ENCODE measurements at places on chromosomes 2 and 18. TPM values are rescaled to one million over a fixed set of nuclear protein-coding genes. Genes with fewer than 3 reads are reported as not detected.

GRCh38 chr2:233817995-233818638, 36.2 kb downstream of the HJURP start:
- DNase-seq, result no peak

- DNase-seq, result no peak
These were observed 420.9 kb upstream of the KCNH7 start for GRCh38 chr2:163259489-163259888.

DNA sequence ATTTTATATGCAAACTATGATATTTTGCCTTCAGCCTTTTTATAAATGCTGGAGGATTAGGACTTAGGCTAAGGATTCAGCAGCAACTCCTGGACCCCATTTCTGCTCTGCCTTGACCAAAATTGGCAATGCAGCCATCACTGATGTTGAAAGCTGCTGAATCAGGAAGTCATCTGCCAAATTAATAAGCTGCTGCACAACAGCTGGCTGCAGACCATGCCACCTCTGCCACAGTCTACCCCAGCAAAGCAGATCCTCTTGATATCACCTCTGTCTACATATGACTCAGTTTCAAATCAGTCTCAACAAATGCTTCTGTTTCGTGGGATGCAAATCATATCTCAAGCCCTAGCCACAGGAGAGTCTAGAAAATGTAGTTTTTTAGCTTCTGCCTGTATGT, 7.1 kb upstream of the SOS1 start:
- DNase-seq, result no peak

DNA sequence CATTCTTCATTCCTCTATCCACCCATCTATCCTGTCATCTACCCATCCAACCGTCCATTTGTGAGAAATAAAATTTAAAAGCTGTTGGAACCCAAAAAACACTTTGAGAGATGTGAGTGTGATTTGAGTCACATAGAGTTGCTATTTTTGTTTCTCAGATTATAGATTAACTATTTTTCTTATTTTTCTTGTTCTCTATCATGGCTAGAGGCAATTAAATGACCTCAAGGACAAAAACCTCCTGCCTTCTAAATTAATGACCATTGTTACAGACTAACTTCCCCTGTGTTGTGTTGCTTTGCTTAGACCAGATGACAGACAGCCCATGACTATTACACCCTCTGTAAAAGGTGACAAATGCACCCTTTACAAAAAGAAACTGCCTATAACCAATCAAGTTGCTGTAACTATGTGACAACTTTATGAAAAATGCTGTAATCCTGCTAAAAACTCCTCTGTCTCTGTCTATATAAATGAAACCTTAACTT, 207.9 kb upstream of the CXCR4 start:
- DNase-seq, result no peak

- no peak for DNase-seq
These were observed 4.7 kb upstream of the KRCC1 start for GRCh38 chr2:88059979-88060906.

DNA sequence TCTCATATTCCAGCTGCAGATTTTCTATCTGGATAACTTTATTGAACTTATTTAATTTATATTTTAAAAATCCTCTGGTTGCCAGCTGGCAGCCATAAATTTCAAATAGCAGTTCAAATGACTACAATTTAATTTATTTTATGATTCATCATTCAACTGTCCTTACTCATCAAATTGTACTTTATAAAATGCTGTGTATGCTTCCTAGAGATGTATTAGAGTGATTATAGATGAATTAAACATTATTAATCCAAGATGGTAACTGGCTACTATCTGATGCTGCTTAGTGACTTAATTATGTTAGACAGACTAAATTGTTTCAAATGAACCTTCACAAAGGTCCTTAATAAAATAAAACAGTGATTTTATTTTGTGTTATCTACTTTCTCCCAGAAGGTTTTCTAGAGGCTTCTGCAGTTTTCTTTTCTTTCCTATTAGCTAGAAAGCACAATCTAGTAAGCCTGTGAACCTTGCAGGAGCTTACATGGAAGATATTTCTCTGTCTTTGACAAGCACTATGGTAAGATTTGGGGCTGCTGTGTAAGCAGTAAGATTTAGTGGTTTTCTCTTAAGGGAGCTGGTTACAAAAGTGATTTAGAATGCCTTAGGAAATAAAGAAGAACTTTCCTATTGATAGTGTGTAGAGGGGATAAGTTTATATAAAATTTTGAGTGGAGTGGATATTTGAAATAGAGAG, 322.3 kb downstream of the FSIP2 start:
- DNase-seq, result no peak

- DNase-seq, result no peak
These were observed 254.1 kb downstream of the TRIB2 start for GRCh38 chr2:12970861-12971260.

GRCh38 chr2:15092691-15093090, 460.2 kb downstream of the LRATD1 start:
- DNase-seq, result no peak

DNA sequence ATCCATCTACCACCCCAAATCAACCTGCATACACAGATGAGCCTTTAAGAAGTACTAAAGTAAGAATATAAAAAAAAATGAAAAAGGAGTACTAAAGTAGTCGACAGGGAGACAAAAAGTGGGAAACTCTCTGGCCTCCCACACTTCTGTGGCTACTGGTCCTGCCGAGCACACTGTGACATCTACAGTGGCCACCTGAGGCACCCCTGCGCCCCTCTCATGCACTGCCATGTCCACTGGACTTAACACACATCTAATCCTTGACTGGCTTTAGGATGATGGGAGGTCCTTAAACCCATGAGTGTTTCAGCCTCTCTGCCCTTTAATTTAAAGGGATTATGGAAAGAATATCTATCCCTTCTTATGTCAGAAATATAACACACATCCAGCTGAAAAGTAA, 71.2 kb downstream of the MREG start:
- DNase-seq, result no peak

GRCh38 chr2:187264612-187265011, 183.4 kb downstream of the CALCRL start:
- no peak for DNase-seq

- DNase-seq, result no peak
These were observed 186.6 kb downstream of the MTX2 start for GRCh38 chr2:176455816-176456291.

- no peak for DNase-seq
These were observed 183.3 kb upstream of the HDAC4 start for GRCh38 chr2:239583879-239584859.

DNA sequence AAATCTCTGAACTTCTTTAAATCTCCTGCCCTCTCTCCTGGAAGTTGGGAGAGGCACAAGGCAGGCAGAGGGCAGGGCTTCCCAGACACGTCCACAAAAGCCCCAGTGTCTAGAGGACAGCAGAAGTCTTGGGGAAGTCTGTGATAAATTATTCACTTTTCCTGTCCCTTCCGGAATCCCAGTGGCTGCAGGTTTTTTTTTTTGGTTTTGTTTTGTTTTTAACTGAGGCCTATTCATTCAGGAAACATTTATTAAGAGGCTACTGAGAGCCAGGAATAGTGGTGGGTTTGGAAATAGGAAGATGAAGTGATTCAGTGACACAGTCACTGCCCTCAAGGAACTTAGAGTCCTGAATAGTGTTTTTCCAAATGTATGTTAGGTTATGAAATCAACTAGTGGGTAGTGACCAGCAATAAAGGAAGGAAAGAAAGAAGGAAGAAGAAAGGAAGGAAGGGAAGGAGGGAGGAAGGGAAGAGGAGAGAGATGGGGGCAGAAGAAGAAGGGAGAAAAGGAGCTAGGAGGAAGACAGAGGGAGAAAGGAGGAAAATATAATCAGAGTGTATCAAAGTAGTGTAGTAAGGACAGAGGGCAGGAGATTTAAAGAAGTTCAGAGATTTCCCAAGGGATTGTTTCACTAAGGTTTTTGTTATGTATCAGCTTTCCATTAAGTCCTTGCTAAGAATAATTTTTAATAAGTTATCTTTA, 98.9 kb upstream of the ZFP36L2 start:
- no peak for DNase-seq

DNA sequence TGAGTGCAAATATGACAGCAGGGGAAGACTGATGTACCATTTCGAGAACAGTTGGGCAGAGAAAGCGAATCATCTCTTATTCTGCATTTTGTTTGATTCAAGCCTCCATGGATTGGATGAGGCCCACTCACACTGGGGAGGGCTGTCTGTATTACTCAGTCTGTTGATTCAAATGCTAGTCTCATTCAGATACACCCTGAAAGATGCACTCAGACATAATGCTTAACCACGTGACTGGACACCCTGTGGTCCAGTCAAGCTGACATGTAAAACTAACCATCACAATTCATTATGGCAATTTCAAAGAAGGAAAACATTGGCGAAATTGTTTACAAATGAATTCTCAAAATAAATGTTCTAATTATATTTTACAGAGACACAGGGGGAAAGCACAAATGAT, 1210.2 kb downstream of the DPP10 start:
- DNase-seq, result no peak

GRCh38 chr2:20135631-20136050, 84.2 kb upstream of the LAPTM4A start:
- no peak for DNase-seq

GRCh38 chr2:195535911-195536522, 121.0 kb upstream of the SLC39A10 start:
- no peak for DNase-seq

DNA sequence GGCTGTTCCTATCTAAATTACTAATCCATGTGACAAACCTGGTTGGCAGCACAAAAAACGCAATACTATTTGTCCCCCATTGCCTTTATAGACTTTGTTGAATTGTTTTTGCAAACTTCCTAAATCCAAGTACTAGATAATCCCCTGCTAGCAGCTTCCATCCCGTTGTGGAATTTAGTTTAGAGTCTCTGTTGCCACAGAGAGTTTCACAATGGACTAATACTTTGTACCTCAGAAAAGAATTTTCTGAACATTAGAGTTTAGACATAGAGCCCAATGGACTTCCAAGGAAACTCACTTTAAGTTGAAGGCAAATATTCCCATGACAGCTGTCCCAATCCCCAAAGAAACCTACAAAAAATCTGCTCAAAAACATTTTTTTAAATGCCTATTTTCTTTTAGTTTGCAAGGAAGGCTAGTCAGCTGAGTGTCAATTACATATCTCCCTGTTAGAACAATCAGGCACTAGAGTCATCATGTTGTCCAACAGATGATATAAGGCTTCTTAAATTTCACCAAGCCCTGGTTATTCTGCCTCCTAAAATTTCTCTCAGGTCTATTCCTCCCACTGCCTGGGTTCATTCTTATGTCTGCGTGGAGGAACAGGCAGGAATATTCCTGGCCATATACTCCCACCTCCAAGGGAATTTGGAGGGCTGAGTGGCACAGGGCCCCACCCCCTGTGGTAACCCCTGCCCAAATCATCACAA, 27.2 kb downstream of the RNF152 start:
- DNase-seq, result no peak

DNA sequence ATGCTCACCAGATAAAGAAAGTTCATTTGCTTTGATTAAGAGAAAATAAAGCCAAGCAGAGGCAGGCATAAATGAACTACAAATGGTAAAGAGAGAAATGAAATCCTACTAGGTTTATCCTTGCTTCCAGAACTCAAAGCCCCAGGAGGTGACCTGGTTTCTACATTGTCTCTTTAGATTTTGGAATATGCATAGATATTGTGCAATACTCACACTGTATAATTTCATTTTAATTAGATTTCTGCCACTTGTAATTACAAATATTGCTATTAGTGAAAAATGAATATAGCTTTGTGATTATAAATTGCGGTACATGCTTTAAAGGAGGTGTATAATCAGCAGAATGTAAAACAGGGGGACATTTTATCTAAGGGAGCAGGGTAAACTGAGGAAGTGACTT, 76.9 kb upstream of the NRXN1 start:
- no peak for DNase-seq

- no peak for DNase-seq
These were observed 161.3 kb downstream of the DNER start for GRCh38 chr2:229553091-229553490.

COLEC11 gene
- polyA plus RNA-seq, result 23.1 TPM

MAB21L4 gene
- 1.2 TPM for polyA plus RNA-seq

MYOM1 gene
- 14.9 TPM for polyA plus RNA-seq

GPR39 gene
- polyA plus RNA-seq, result 1.4 TPM

TSPYL6 gene
- polyA plus RNA-seq, result not detected

TTN gene
- 0.04 TPM for polyA plus RNA-seq

PREPL gene
- 30.2 TPM for polyA plus RNA-seq

IMPACT gene
- 14.6 TPM for polyA plus RNA-seq

SCG2 gene
- 3.5 TPM for polyA plus RNA-seq

MAP3K19 gene
- polyA plus RNA-seq, result not detected

RBM45 gene
- polyA plus RNA-seq, result 7.3 TPM

DTNA gene
- 119 TPM for polyA plus RNA-seq

All from urinary bladder (tissue), 4 donors.